Stimulated activated CD4-positive, alpha-beta T cell treated with anti-CD3 and anti-CD28 coated beads, TNF-alpha, amount 100 ng/mL, for 1 hour (primary cell): ENCODE measurements at places on chromosomes 5 and 9.

- no peak for DNase-seq
These were observed 232.8 kb upstream of the ZNF608 start for GRCh38 chr5:124979251-124979650.

DNA sequence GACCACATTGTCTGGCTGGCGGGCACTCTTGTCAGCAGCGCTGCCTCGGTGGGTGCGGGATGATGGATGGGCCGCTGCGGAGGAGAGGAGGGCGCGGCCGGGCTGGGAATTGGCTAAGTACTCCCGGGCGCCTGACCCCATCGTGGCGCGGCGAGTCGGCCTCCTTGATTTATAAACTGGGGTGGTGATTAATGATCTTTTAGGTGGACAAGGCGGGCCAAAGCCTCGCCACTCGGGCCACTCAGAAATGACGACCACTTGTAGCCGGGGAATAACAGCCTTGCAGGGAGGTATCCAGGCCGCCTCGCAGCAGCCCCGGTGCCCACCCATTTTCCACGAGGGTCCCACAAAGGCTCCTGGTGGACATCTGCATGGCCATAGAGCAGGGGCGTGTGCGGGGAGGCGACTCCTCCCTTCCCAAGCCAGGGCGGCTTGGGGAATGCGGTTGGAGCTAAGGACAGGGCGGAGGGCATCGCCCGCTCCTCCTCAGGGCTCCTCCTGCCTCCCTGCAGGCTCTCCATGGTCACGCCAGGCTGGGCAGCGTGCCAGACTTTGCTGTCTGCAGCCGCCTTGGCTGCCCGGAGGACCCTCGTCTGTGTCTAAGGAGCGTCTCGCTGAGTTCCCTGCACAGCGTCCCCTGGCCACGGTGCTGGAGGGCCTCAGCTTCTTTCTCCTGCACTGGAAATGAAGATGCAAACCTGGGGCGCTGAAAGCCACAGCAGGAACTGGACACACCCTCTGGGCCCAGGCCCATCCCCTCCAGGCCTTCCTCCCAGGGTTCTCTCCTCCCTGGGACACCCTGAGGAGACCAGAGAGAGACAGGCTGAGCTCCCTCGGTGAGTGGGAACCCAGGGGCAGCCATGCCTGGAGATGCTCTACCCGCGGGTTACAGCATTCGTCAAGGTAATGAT is 287.4 kb upstream of the IRX4 start:
- DNase-seq, result no peak

DNA sequence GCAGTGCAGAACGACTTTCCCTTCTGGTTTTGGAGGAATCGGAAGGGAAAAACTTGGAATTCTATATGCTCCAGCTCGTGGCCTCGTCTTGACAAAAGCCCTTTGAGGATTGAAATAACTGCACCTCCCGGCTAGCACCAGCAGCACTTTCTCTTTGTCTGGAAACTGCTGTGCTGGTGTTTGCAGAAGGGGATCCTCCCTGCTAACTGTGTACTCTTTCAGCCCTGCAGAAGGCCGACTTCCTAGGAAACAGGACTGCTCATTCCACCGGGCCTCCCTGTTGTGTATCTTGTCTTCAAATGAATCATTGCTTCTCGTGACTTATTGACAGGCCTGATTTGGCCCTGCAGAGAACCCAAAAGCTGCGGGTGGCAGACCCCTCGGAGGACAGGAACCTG is 23.6 kb downstream of the STC2 start:
- DNase-seq, result no peak

- DNase-seq, result no peak
These were observed 2112.2 kb upstream of the C9orf72 start for GRCh38 chr9:29685531-29685930.

GRCh38 chr5:157285310-157286035 is 19.6 kb downstream of the CYFIP2 start:
- DNase-seq, result no peak

GRCh38 chr5:155303120-155303519 is 289.6 kb downstream of the KIF4B start:
- no peak for DNase-seq

DNA sequence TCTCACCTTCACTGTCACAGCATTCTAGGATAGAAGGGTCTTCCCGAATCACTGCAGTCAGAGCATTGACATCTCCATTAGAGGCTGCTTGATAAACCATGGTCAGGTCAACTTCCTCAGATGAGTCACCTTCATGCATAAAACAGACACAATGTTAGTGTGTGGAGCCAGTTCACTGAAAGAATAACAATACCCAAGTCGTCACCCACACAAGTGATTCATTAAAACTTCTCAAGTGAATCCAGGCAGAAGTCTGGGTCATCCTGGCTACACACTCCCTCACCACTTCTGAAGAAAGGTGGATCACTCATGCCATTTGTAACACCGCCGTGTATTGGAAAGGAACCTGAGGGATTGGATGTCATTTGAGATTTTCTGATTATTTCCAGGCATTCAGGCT is 49.6 kb downstream of the ANKRD55 start:
- DNase-seq, result no peak

DNA sequence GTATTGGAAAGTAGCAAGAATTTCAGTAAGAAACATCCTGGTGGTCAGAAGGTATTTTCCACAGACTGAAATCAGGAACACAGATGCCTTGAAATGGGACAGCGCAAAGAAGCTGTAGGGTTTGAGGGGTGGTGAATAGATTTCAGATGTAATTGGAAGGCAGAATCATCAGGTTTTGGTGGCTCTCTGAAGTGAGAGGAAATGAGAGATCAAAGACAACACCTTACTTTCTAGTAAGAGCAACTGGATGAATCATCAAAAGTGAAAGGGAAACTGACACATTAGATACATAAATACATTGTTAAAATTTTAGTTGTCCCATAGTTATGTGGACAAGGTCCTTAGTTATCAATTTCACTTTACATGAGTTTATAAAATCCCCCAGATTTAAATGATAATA is 188.2 kb upstream of the SLC27A6 start:
- DNase-seq, result no peak

- no peak for DNase-seq
These were observed 88.8 kb downstream of the PHF2 start for GRCh38 chr9:93665128-93665636.

DNA sequence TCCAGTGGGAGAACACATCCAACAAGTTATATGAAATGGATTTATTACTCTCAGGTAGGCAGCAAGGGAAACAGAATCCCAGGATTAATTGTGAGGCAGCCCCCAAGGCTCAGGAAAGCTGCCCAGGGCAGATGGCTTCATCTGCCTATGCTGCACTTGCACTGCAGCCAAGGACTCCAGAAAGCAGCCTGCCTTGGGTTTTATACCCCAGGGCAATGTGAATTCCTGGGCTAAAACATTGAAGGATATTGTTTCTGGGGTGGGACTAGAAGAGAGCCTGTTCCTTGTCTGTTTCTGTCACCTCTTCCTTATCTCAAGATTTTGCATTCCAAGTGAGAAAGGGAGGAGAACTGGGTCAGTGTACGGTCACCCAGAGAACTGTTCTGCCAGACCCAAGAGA is 8.8 kb upstream of the CCL27 start:
- no peak for DNase-seq

- DNase-seq, result no peak
These were observed 4.2 kb downstream of the NIPBL start for GRCh38 chr5:36880761-36881160.

GRCh38 chr5:180802325-180803180 is at the start of gene MGAT1:
Gene MGAT1 (minus strand): TSS chr5:180802806. CDS start chr5:180792971, 9,835 bp downstream.
- DNase-seq, result peak; percentile 78

DNA sequence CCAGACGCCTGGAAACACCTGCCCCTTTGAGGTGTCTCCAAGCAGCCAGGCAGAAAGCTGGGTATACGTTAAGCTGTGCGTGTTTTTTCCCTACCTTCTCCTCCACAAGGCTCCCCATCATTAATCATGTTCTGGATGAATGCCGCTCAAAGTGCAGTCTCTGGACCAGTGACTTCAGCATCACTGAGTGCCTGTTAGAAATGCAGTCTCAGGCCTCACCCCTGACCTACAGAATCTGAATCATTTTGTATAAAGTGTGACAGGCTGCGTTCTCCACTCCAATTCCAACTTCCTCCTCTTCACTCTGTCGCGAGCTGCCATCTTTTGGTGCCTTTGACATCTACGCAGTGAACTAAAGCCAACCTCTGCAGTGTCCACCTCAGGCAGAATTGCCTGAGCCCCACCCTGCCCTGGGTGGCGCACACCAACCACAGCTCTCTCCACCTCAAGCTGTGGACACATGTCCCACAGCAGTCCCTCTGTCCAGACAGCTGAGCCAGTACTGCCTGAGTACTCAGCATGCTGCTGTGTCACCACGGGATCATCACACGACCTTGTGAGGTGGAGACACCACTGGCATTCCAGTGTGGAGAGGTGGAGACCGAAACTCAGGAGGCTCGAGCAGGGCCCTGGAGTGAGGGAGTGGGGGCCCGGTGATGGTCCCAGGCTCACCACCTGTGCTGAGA is 14.2 kb downstream of the PTPN3 start:
- no peak for DNase-seq

DNA sequence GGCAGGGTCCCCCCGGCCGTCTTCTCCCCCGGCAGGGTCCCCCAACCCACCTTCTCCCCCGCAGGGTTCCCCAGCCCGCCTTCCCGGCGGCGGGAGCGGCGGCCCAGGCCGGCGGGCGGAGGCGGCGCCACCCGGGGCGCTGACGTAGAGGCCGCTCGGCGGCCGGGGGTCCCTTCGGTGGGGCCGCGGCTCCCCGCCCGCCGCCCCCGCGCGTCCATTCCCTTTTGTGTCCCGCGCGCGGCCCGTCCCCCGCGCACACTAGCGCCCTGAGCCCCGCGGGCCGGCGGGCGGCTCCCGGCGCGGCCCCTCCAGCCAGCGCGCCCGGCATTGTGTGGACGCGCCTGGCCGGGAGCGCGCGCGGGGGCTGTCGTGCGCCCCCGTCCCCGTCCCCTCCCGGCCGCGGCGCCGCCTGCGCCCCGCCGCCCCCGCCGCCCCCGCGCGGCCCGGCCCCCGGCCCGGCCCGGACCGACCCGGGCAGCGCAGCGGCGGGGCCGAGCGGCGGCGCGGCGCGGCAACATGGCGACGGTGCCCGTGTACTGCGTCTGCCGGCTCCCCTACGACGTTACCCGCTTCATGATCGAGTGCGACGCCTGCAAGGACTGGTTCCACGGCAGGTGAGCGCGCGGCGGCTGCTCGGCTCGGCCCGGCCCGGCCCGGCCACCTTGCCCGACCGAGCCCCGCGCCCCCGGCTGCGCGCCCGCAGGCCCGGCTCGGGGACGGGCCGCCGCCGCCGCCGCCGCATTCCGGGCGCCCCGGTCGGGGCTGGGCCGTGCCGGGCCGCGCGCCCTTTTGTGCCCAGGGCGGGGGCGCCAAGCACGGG is at the start of gene PHF2:
Gene PHF2, plus strand, starts transcription at position 327 of the 820 bp plus-strand sequence. Its CDS starts 190 bp downstream, at position 517.
- no peak for DNase-seq

DNA sequence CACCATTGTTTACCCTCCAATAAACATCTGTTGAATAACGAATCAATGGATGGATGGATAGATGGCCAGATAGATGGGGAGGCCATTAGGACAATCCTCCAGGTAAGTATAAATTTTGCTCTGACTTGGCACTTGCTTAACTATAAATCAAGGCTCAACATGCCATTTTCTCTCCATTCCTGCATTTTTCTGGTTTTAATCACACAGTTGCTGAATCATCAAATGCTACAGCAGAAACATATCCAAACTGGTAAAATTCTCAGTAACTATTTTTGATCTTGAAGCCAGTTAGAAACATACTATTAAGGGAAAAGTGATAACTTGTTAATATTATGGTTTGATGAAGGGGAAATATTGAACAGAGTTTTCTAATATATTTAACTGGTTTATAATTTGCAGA is 71.5 kb upstream of the MTAP start:
- no peak for DNase-seq

DNA sequence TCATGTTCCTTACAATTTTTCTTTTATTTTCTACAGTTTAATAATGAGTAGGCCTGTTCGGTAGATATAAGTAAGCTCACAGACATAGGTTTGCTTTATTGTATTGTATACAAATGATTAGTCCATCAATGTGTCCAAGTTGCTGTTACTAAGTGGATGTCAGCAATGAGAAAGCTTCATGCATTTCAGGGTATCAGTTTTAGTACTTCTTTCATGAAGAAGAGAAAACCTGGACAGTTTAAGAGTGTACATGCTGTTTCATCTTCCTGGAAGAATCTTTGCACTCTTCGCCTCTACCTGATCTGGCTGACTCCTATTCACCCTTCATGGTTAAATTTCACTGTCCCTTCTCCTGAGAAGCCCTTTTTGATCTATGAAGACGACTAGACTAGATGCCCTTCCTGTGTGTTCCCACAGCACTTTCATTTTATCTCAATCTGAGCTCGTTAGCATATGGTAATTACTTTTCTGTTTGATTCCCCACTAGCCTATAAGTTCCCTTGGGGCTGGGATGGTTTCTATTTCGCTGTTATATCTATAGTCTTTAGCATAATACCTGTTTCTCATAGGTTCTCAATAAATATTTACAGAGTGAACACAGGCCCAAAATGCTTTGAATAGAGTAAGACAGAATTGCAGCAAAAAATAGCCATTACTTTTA is 70.7 kb downstream of the CETN3 start:
- no peak for DNase-seq

DNA sequence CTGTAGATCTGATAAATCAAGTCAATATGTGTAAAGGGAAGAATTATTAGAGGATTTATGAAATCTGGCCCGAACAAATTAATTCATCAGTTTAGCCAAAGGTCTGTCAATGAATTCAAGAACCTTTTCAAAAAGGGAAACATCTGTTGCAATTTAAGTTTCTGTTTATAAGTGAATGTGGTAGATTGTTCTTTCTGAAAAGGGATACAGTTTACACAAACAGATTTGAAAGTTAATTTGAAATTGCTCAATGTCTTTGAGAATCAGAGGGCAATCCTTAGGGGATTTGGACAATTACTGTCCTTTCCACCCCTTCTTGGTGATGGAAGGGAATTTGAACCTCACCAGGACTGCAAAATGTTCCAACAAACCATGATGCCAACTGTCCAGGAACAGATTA is 29.7 kb upstream of the ERCC6L2 start:
- no peak for DNase-seq

DNA sequence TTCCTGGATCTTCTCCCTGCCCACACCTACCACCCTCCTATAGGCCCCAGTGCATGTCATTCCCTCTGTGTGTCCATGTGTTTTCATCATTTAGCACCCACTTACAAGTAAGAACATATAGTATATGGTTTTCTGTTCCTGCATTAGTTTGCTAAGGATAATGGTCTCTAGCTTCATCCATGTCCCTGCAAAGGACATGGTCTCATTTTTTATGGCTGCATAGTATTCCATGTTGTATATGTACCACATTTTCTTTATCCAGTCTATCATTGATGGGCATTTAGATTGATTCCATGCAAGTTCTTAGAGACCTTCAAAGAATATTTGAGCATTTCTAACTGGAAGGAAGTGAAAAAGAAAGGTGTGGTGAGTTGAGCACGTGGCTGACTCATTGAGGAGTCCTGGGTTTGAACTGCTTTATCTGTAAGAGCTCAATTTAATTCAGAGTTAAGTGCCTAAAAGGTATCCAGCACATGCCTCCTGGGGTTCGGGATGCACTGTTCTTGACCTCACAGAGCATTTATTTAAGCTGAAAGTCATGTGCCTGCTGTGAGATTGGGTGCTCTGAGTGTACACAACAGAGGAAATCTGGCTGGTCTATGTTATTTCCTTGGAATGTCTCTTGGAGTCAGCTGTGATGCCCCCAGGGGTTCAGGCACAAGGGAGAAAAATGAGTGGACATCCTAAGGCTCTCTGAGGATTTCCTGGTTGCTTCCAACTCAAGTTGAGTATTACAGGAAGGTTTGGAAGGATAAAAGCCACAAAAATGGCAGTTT is 56.4 kb downstream of the SH3GL2 start:
- no peak for DNase-seq

GRCh38 chr5:139140591-139141071 is 57.5 kb downstream of the SIL1 start:
- DNase-seq, result no peak
